Body of pancreas (tissue), 4 donors: ENCODE measurements at places on chromosomes 3 and 15.

GRCh38 chr3:28835249-28835648 lies 445.6 kb upstream of the RBMS3 start:
- DNase-seq, result no peak

DNA sequence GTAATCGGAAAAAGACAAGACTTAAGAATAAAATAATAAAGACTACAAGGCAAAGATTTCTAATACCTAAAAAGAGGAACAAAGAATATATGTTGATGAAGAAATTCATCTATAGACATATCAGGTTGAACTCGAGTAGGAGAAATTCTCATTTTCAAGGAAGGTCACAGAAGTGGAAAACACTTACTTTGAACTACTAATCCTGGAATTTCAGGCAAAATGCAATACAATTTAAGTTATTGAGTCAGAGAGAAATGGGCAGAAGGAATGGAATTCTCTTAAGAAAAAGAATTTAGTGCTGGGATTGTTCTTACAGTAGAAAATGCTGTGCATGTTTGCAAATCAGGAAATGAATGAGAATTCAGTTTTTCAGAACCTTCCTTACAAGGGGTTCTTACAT lies 135.9 kb upstream of the TGFBR2 start:
- no peak for DNase-seq

- DNase-seq, result no peak
These were observed 6.3 kb downstream of the ATP13A4 start for GRCh38 chr3:193548406-193548805.

DNA sequence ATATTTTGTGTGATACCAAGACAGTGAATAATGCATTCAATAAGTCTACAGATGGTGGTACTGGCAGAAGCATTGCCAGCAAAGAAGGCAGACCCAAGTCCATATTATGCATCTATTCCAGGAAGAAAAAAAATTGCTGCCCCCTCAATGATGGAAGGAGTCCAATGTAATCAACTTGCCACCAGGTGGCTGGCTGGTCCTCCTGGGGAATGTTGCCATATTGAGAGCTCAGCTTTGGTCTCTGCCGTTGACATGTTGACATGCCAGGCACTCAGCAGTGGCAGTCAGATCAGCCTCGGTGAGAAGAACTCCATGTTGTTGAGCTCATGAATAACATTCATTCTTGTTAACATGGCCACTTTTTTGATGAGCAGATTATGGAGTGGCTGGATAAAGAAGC lies 298.5 kb downstream of the IGSF11 start:
- DNase-seq, result no peak

DNA sequence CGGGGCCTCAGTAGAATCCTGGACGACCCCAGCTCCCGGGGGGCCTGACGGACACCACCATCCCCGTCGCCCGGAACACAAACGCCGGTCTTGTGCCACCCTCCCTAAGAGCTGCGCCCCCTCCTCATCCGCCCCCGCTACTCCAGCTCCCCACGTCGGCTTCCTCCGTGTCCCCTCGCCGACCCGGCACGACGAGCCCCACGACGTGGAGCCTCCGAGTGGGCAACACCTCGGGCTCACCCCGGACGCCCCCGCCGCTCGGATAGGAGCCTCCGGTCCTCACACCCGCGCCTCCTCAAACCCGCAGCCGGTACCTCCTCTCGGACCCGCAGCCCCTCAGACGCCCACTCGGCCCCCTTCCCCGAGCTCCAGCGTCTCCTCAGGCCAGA lies 525 bp downstream of the NPTN start:
- no peak for DNase-seq

- DNase-seq, result no peak
These were observed 222.4 kb downstream of the CACNA2D3 start for GRCh38 chr3:54344601-54345231.

GRCh38 chr3:168802766-168803165 lies 707.0 kb upstream of the GOLIM4 start:
- DNase-seq, result no peak

DNA sequence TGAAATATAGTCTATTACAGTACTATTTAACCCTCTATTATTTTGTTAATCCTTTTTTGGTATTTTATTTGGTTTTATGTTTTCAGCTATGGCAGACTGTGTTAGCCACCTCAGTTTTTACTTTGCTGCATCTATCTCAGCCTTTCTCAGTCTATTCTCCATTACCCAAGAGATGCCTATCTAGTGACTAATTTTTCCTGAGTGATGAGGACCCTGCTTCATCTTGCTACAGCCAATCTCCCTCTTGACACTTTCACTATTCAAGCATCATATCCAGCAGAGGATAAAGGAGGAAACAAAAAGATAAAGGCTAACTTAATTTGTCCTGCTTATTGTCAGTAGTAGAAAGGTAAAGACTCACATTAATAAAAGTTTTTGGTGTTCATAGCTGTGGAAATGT lies 141.8 kb upstream of the NECTIN3 start:
- no peak for DNase-seq

DNA sequence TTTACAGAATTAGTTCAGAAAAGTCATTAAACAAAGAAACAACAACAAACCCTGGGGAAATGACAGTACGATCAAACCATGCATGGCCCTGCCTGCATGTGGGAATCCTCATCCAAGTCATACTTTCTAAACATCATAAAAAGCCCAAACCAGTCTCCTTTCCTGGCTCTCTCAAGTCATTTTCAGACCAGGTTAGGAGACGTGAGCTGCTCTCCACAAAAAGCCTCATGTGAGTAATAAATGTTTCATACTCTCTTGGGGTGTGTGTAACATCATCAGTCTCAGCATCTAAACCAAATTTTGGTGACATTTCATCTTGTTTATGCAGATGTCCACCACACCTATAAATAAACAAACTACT lies 18.9 kb downstream of the GREM1 start:
- no peak for DNase-seq

DNA sequence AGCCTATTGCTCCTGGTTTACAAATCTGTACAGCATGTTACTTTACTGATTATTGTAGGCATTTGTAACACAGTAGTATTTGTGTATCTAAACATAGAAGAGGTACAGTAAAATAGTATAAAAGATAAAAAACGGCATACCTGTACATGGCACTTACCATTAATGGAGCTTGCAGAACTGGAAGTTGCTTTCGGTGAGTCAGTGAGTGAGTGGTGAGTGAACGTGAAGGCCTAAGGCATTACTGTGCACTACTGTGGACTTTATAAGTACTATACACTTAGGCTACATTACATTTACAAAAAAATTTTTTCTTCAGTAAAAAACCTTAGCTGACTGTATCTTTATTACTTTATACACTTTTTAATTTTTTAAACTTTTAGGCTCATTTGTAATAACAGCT lies 90.9 kb downstream of the RAP2B start:
- no peak for DNase-seq

DNA sequence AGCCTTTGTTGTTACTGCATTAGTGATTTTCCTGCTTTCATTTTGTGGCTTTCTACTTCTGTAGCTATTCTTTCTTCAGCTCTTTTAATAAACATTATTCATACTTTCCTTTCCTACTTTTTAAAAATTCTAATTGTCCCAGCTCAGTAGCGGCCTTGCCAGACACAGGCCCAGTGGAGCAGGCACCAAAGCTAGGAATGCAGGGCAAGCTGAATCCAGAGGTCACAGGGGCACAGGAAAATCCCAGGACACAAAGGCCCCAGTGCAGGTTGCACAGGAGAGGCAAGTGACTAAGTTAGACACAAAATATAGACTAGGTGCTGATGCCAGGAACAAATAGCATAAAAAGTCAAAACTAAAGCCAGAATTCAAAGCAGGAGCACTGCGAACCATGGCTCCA lies 49.0 kb upstream of the CCDC80 start:
- no peak for DNase-seq

DNA sequence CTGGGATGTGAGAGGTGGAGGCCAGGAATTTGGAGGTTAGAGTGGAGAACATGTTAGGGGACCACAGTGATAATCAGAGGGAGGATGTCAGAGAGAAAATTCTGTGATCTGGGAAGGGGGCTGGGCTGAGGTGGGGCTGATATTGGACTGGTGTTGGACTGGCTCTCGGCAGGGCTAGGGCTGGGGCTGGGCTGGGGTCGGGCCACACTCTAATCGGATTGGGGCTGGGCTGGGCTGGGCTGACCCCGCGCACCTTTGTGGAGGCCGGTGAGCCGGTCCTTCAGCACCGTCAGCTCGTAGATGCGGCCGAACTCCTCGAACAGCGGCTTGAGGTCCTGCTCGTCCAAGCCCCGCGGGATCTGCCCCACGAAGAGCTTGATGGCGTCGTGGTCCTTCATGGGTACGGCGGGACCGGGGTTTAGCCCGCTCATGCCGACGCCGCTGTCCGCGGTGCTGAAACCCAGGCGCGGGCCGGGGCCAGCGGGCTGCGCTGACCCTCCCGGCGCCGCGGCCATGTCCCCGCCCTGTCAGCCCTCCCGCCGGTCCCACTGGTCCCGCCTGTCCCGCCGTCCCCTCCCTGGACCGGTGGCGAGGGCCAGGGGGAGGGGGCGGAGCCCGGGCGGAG lies 485 bp downstream of the CELF6 start:
- peak; percentile 76 for DNase-seq

DNA sequence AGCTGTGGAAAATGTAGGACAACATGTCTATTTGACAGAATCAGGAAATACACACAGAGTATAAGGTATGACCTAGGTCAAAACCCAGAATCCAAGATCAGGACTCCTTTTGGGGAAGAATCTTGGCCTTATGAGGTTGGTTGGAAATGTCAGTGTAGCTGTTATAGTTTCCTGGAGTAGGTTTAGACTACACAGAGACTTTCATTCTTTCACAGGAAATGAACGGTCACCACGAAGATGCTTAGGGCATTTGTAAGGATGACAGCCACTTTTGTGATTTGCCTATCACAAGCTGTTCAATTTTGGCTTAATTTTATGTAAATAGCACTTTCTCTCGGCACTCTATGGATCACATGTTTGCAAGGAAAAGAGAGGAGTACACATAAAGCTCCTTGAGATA lies 18.6 kb upstream of the ZBTB20 start:
- no peak for DNase-seq

DNA sequence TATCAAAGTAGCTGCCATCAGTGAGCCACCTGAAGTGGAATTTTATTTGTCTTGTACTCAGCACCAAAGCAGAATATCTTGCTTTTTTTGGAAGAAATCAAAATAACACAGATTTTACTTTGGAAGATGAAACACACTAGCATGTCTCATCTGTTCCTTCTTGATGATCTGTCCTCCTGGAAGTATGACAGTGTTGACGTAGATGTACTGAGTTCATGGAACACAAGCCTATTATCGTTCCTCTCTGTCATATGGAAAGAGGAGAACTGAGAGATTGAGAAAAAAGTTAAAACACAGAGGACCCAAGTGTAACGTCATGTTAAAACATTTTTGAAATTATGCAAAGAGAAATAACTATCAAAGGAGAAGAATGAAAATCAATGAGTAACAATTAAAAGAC lies 340.2 kb downstream of the ROBO2 start:
- DNase-seq, result no peak

DNA sequence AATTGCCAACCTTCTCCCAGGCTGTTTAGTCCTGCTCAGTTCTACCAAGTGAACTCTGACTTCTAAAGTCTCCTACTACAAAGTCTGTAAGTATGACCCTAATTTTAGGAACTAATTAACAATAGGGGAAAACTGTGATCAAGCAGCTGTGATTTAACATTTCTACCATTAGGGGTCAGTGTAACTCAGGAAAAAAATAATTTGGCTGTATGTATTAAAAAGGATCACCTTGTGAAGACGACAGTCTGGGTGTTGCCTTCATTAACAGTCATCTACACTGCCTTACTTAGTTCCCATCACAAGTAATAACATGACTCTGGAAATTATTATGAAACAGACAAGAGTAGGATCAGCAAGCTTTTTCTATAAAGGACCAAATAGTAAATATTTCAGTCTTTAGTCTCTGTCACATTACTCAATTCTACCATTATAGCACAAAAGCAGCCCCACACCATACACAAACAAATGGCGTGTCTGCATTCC lies 4.2 kb upstream of the NPHP3 start:
- no peak for DNase-seq

DNA sequence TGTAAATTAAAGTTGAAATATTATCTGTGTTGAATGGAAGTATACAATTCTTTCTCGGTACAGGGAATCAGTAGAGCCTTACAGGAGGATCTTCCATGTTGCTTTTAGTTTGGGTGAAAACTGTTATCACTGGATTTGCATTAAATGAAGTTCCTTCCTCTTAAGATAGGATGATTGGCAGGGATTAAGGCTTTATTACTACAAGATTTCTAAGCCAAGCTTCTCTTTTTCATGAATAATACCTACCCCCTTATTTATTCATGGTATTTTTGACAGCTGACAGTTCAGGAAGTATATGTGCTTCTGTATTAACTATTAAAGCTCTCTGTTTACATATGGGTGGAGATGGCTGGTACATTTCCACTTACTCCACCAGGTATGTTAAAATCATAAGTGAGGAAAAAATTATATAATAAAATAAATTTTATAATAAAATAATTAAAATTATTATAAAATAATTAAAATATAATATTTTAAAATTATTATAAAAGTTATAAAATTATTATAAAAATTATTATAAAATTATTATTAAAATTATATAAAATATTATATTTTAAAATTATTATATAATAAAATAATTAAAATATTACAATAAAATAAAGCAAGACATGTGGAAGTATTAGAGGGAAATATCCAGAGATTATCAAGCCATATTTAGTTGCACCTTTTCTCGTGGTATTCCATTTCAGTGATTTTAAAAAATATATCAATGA lies 332.9 kb downstream of the ROBO2 start:
- DNase-seq, result no peak
